Left lung (tissue), 14 donors: ENCODE measurements at places on chromosomes 2 and 18. TPM values are rescaled to one million over a fixed set of nuclear protein-coding genes. Genes with fewer than 3 reads are reported as not detected.

DNA sequence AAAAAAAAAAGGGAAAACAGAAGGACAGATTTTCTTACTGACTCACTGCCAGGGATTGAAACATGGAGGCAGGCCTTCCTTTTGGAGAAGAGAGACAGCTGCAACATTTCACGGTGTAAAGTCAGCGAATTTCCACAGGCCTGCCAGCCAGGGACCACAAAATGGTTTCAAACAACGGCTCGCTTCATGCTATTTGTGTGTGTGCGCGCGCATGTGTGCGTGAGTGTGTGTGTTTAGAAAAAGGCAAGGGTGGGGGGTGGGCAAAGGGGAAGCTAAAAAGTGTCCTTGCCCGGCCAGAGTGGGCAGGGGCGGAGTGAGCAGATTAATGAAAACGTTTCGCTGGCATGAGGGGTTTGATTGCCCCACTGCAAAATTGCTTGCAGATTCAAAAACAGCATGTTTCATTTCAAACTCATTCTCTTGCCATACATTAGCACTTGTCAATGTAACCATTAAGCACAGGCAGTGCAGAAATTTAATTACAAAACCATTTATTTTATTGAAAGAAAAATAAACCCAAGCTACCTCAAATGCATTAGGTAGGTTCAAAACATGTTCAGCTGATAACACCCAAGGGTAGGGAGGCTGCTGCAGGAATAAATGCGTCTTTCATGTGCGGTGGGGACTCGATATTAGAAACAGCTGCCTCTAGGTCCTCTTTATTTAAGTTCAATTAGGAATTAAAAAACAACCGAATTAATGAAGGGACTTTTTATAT is 182.1 kb upstream of the SIX2 start:
- no peaks in the 10 kb centered on the region for H3K27me3 ChIP-seq
- no peak overlapping the region for H3K4me3 ChIP-seq
- no peaks in the 10 kb centered on the region for H3K36me3 ChIP-seq
- DNase-seq: peak; percentile 76
- no peaks in the 10 kb centered on the region for H3K4me1 ChIP-seq

GRCh38 chr2:42928161-42928691 is 135.8 kb upstream of the HAAO start:
- no peaks in the 10 kb centered on the region for H3K36me3 ChIP-seq
- H3K4me1 ChIP-seq: peaks cover 50% of the 10 kb centered on the region
- H3K27me3 ChIP-seq: no peaks in the 10 kb centered on the region
- no peak overlapping the region for H3K27ac ChIP-seq
- no peak overlapping the region for H3K4me3 ChIP-seq

DNA sequence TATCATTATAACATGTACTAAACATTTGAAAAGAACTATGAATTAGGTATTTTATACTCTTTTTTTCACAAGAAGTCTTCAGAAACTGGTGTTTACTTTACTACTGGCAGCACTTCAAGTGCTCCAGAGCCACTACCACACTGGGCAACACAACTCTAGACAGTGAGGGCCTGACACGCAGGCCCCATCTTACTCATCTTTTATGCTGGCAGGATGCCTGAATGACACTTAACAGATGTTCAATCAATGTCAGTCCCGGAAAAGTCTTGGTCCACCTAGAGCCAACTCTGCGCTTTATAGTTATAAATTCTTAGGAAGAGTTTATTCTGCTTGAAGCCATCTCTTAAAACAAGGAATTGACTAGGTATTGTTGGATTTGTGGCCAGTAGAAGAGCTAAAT is 8.7 kb upstream of the WIPF1 start:
- DNase-seq: peak; percentile 17
- no peaks in the 10 kb centered on the region for H3K27me3 ChIP-seq
- no peaks in the 10 kb centered on the region for H3K36me3 ChIP-seq
- H3K27ac ChIP-seq: no peak overlapping the region
- no peak overlapping the region for H3K4me3 ChIP-seq
- H3K4me1 ChIP-seq: no peaks in the 10 kb centered on the region

- H3K36me3 ChIP-seq: no peaks in the 10 kb centered on the region
- H3K27me3 ChIP-seq: no peaks in the 10 kb centered on the region
- no peak for DNase-seq
- no peak overlapping the region for H3K4me3 ChIP-seq
- H3K4me1 ChIP-seq: peaks cover 4% of the 10 kb centered on the region
- no peak overlapping the region for H3K27ac ChIP-seq
Measured at GRCh38 chr2:143431316-143431715, 302.1 kb downstream of the ARHGAP15 start.

DNA sequence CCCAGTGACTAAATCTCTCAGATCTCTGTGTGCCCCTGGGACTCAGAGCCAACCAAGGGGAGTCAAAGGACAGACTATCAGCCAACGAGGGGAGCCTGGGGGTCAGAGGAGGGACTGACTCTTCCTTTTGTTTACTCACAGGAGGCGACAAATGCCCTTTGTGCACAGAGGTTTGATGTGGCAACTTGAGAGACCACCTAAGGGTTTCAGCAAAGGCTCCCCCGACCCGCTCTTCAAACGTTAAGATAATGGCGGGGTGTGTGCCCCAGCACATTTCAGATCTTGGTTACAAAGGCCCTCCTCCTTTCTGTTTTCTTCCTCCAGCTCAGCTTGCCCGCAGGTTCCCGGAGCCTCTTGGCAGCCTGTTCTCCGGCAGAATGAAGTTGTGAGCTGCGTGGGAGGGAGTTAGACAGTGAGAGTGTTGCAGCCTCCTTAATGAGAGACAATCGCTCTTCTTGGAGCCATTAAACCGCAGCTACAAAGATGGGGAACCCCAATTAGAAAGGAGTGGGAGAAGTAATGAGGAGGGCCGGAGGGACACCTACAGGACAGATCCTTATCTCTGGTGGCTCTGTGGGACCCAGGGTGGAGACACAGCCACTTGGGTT is 76.2 kb downstream of the KIAA2012 start:
- no peak overlapping the region for H3K4me3 ChIP-seq
- no peaks in the 10 kb centered on the region for H3K4me1 ChIP-seq
- no peaks in the 10 kb centered on the region for H3K27me3 ChIP-seq
- no peaks in the 10 kb centered on the region for H3K36me3 ChIP-seq

GRCh38 chr18:649341-649740 is 8.1 kb upstream of the TYMS start:
- H3K4me1 ChIP-seq: no peaks in the 10 kb centered on the region
- H3K27ac ChIP-seq: no peak overlapping the region
- no peak overlapping the region for H3K4me3 ChIP-seq

GRCh38 chr2:118861731-118862130 is 14.3 kb upstream of the EN1 start:
- DNase-seq: no peak
- no peaks in the 10 kb centered on the region for H3K36me3 ChIP-seq
- H3K27ac ChIP-seq: no peak overlapping the region
- H3K4me3 ChIP-seq: no peak overlapping the region

DNA sequence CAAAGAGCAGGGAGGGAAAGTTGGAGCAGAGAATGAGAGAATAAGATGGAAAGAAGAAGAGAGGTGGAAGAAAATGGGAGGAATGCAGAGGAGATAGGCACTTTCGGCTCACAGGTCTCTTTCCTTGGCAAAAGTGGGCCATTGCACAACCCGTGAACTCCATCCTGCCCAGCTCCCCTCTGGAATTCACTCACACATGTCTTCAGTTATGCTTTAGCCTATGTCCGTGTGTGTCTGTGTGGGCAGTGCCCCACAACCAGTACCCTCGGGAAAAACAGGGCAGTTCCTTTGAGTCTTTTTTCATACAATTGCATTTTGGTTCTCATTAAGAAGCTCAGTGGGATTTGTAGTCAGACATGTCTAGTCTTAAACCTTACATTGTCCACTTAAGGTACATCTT is 34.5 kb downstream of the DTNA start:
- no peak overlapping the region for H3K4me3 ChIP-seq
- no peaks in the 10 kb centered on the region for H3K36me3 ChIP-seq
- H3K27me3 ChIP-seq: no peaks in the 10 kb centered on the region
- no peaks in the 10 kb centered on the region for H3K4me1 ChIP-seq
- no peak for DNase-seq
- H3K27ac ChIP-seq: no peak overlapping the region

Gene CAPG
- total RNA-seq: 340 TPM

Gene CCT4
- 124 TPM for total RNA-seq

Gene ERICH2
- 3.3 TPM for total RNA-seq
